ENCODE measurements at places on chromosomes 2 and 18.

DNA sequence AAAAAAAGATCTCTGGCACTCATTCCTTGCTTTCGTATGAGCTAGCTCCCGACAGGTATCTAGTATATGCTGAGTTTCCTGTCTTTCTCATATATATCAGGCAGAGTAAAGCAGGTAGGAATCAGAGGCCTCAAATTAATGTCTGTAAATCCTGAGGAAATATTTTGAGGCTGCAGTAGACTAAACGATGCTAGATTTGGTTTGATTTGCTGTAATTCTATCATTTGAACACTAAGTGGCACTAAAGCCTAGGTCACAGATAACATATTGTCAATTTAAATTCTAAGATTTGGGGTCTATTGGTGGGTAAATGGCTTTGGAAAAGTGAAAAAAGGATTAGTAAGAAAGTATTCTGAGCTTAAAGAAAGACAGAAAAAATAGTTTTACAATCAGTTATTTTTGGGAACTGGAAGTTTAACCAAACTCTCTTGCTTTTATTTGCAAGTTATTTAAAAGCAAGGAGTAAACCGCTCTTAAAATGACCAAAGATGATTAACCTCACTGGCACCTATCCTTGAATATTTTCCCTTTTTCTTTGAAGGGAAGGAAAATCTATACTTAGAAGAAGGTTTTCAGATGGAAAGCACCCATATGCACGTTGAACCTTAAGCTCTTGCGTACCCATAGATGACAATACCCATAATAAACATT lies 37.6 kb upstream of the SLC4A10 start:
- DNase-seq, result peak; percentile 17

DNA sequence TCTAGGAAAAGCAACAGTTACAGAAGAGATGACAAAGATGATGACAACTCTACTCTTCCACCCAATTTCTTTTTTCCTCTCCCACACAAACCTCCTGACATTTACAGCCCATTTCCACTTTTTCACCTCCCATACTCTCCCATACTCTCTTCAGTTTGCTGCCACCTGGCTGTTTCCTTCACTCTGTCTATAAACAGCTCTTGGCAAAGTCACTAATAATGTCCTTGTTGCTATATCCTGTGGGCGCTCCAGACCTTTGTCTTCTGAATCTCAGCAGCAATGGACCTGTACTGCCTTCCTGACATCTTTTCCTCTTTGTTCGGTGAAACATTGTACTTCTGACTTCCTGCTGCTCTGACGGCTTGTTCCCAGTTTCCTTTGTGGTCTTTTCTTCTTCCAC lies 60.7 kb upstream of the CAVIN2 start:
- no peak for DNase-seq

GRCh38 chr18:23648940-23649607 lies 13.6 kb downstream of the ANKRD29 start:
- no peak for DNase-seq

DNA sequence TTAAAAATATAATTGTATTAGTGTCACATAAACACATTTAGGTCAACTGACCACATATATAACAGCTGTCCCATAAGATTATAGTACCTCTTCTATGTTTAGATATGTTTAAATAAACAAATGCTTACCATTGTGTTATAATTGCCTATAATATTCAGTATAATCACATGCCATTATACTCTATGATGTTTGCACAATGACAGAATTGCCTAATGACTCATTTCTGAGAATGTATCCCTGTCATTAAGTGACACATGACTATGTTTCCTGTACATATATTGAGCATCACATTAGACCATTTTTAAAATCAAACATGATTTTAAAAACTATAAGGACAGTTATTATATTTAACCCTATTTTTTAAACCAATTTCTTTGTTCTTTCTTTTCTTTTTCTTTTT lies 89.8 kb downstream of the HS6ST1 start:
- no peak for DNase-seq

- DNase-seq, result no peak
Observed at GRCh38 chr2:8277921-8278571, 403.8 kb upstream of the ID2 start.

GRCh38 chr2:201735486-201735885 lies 37.0 kb upstream of the MPP4 start:
- DNase-seq, result no peak

GRCh38 chr2:7405861-7406715 lies 488.9 kb downstream of the RNF144A start:
- DNase-seq, result no peak

- DNase-seq, result no peak
Observed at GRCh38 chr2:86498468-86499260, 57.5 kb downstream of the KDM3A start.

GRCh38 chr2:99470957-99471356 lies 18.9 kb downstream of the REV1 start:
- no peak for DNase-seq

GRCh38 chr2:191679818-191680600 lies 2.1 kb downstream of the NABP1 start:
- DNase-seq, result peak; percentile 33

- DNase-seq, result no peak
Observed at GRCh38 chr2:119119999-119120756, 38.4 kb downstream of the C1QL2 start.

DNA sequence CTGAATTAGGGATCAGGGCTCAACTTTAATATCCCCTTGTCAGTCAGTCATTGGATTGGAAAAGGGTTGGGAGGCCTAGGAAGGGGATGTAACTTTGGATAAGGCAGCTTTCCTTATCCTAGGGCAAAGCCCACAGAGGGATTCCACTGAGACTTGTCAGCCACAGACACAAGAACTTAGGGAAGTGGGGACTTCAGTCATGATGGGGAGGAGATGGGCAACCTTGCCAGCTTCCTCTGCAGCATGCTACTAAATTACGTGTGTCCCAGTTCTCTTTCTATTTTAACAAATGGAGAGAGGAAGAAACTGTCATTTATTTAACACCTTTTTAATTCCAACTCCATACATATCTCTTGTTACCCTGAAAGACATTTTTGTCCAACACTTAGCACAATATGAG lies 237.8 kb downstream of the WDR7 start:
- DNase-seq, result no peak

- no peak for DNase-seq
Observed at GRCh38 chr2:191341436-191341835, 96.2 kb downstream of the MYO1B start.

- no peak for DNase-seq
Observed at GRCh38 chr2:230925879-230926765, 1.1 kb upstream of the GPR55 start.

GRCh38 chr2:8312861-8313830 lies 368.7 kb upstream of the ID2 start:
- DNase-seq, result no peak

GRCh38 chr2:133040170-133040569 lies 370.2 kb upstream of the LYPD1 start:
- DNase-seq, result no peak

DNA sequence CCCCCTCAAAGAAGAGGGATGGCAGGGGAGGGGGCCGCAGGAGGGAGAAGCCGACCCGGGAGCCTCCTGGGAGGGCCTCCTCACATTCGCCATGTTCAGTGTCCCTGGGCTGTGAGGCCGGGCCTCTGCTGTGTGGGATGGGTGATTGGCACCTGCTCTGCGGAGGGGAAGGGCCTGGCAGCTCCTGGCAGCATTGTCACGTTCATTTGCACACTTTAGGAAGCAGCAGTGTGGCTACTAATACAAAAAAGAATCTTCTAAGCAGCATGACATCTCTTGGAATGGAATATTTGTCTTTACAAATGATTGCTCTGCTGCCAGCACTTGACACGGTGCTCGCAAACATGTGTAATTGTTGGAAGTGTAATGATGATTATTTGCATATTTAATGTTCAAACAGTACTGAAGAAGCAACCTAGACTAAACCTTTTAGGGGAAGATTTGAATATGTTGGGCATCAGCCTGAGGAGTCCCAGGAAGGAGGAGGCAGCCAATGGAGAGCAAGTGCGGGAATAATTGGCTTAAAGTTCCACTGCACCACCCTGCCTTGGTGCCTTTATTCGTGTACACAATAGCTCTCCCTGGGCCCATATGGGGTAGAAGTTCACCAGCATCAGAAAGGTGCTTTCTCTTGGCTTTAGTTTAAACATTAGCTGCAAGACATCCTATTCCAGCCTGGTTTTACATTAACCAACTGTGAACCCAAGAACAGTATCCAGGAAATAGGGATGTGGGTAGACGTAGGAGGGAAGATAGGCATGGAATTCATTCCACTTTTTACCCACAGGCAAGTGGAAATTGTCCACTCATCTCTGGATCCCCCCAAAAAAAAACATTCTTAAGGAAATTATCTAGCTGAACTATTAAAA lies 404.9 kb downstream of the TMEM182 start:
- no peak for DNase-seq

GRCh38 chr2:23939987-23940717 lies at the start of gene UBXN2A:
Gene UBXN2A, plus strand, starts transcription at chr2:23940463. Its CDS starts 17,852 bp downstream, at chr2:23958315.
- peak; percentile 89 for DNase-seq

DNA sequence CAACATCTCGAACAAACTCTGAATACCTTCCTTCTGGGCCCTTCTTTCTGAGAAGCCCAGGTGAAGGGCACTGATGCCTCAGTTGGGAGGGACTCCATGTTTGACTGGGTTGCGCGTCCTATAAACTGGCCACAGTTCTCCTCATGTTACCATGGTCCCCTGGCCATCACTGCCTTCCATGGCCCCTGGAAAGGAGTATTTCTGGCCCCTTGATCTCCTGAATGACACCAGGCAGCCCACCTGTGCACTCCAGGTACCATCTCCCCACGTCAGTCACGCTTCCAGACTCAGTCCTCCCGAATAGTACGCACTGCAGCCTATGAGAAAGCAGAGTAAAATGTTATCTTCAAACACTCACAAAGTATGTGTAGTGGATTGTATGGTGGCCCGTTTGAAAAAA lies 73.9 kb downstream of the ACKR3 start:
- no peak for DNase-seq

Data from germinal center (tissue), 1 donor.